ENCODE measurements at places on chromosomes 11 and 22.
A peak's percentile ranks its signal among the peaks of the same experiment; 100 is the strongest.

DNA sequence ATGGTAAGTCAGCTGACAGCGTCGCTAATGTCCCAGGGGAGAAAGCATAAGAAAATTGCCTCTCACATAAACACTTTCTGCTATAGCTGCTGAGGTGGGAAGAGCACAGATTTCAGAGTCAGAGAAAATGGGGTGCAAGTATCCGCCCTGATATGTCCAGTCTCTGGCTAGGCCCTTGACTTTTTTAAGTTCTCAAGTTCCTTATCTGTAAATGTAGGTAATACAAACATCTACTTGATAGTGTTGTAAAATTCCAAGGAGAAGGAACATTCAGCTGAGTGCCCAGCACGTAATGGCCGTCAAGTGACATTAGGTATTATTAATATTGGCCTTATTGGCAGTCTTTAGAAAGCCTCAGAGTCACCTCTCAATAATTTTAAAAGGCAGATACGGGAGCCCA, 143.6 kb downstream of the NTM start:
- no peak for DNase-seq

GRCh38 chr22:35622191-35622913, 5.2 kb upstream of the MB start:
- DNase-seq: no peak

GRCh38 chr11:132094598-132094997, 724.2 kb downstream of the NTM start:
- no peak for DNase-seq

DNA sequence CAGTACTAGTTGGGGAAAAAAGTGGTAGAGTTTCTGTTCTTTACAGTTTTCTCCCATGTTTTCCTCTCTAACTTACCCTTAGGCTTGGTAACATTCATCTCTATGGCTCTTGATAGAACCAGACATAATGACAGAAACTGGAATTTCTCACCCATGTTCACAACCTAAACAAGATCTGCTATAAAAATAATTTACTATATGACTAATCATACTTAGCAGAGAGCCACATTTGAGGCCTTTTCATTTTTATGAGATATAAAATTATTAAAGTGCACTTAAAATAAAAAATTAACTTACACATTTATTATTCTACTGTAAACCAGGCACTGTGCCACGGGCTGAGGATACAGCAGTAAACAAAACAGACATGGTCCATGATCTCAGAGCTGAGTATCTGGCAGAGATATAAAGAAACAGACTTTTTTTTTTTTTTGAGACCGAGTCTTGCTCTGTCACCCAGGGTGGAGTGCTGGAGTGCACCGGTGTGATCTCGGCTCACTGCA, 98.1 kb downstream of the GAB2 start:
- peak; percentile 36 for DNase-seq

GRCh38 chr22:36986242-36986821, 32.9 kb downstream of the TST start:
- peak; percentile 13 for DNase-seq

DNA sequence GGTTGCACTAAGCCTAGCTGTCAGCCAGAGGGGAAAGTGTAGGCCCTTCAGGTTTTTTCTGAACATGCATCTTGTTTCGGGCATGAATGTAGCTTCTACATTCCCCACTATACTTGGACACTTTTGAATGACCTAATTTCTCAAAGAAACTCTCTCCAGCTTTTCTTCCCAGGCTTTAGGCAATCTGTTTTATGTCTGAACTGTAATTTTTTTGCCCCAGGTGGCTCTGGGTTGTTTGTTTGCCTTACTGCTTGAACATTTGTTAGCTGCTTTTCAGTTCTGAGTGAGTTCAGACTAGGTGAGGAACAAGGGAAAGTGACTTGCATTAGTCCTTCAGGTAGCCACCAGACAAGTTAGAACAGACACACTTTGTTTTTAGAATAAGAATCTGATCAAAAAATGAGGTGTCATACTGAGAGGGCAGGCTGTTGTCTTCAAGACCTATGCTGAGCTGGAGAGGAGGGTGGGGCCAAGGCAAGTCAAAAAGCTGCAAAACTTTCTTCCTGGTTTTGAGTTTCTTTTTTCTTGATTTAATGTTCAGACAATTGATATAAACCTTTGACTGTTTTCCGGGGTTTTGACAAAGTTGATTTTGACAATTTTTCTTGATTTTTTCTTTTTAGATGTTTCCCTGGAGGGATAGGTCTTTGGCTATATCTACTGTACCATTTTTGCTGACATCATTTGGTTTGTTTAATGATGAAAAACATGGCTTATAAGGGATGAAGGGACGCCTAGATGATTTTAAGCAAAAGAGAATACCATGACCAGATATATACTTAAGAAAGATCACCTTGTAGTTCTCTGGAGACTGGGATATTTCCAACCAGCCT, 182.8 kb downstream of the WNT11 start:
- DNase-seq: no peak

- peak; percentile 33 for DNase-seq
Observed at GRCh38 chr22:19761725-19762567, 1.4 kb downstream of the TBX1 start.

GRCh38 chr11:122436188-122436555, 219.3 kb upstream of the UBASH3B start:
- DNase-seq: no peak

- no peak for DNase-seq
Observed at GRCh38 chr11:33718440-33718839, 17.8 kb downstream of the CD59 start.

DNA sequence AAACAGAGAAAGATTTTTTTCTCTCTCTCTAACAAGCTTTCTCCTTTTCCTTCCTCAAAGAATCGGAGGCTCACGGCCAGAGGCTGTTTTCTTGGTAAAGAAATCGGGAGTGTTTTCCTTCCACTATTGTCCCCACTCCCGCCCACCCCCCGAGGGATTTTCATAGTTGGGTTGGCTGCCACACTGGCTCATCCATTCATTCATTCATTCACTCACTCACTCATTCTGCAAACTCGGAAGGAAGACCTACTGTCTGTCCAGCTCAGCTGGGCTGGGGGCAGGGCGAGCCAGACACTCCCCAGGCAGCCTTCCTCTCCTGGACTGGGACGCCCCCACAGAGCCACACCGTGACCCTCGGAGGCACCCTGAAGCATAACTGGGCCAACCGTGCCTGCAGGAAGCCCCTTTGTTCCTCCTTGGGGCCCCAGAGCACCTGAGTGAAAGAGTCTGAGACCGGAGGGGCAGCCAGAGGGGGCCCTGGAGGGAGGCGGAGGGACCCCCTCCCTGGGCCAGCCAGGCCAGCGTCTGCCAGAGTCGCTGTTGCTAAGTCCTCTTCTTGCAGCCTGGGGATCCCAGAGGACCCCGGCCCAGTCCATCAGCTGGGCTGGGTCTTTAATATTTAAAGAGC, 17.0 kb downstream of the CDKN1C start:
- no peak for DNase-seq

DNA sequence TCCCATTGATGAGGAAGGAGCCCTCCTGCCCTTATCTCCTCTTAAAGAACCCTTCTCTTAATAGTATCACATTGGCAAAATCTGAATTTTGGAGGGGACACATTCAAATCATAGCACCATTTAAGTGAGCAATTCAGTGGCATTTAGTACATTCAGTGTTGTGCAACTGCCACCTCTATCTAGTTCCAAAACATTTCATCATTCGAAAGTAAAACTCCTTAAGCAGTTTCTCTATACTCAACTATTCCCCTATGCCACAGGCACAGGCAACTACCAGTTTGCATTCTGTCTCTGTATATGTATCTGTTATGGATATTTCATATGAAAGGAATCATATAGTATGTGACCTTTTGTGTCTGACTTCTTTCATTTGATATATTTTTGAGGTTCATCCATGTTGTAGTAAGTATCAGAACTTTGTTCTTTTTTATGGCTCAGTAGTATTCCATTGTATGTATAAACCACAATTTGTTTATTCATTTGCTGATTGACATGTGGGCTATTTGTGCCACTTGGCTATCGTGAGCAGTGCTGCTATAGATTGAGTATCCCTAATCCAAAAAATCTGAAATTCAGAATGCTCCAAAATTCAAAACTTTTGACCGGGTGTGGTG, 22.9 kb downstream of the FAR1 start:
- DNase-seq: no peak

GRCh38 chr11:112058103-112058502, 15.7 kb downstream of the PIH1D2 start:
- DNase-seq: peak; percentile 47

DNA sequence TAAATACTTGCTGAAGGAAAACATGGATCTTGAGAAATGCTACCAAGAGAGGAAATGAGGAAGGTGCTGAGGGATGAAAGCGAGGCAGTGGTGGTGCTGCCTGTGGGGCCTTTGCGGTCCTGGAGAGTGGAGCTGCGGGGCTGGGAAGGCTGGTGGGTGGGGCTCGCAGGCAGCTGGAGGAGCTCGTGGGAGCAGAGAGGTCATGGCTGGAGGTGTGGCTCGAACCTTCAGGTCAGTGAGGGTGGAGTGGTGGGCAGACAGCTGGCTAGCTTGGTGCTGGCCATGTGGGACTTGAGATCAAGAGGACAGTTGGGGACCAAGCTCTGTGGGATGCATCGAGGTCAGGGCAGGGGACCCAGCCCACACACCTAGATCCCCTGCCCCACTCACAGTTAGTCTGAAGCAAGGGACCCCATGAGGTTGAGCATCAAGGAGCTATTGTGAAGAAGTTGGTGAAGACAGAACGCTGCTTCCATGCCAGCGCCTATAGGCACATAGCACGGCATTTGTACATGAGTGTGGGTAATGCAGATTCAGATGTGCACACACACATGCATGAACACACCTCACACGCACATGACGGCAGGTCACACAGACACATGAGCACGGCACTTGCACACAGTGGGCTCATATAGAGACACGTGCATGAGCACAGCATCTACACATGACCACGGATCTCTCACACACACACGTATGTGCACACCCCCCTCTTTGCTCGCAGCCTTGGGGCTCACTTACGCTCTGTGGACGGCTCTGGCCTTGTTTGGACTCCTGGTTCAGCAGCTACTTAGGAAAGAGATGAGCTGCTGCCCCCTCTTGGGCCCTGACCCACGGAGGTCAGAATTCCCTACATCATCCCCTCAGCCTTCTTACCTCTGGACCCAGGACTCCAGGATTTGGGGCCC, 30.4 kb downstream of the SHANK3 start:
- DNase-seq: no peak

- no peak for DNase-seq
Observed at GRCh38 chr22:17874231-17874905, 100.1 kb upstream of the BID start.

- DNase-seq: peak; percentile 60
Observed at GRCh38 chr11:13923716-13924650, 38.5 kb upstream of the SPON1 start.

GRCh38 chr11:5564259-5565019, 16.1 kb upstream of the OR52H1 start:
- DNase-seq: no peak

DNA sequence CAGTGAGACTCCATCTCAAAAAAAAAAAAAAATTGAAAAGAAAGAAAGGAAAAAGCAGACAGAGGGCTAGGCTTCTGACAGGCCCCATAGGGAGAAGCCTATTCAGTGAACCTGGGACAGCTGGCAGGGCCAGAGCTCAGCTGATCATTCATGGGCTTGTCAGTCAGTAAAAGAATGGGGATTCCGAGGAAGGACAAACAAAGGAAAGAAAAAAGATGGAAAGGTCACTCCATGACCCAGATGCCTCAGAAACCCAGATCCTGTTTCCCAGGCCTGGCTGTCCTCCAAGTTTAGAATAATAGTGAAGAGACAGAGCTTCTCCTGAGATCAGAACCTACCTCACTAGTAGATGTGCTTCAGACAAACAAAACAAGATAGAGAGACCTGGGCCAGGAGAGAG, 34.3 kb upstream of the ASPHD2 start:
- DNase-seq: peak; percentile 47

- DNase-seq: no peak
Observed at GRCh38 chr22:47190957-47191670, 428.7 kb downstream of the TBC1D22A start.

DNA sequence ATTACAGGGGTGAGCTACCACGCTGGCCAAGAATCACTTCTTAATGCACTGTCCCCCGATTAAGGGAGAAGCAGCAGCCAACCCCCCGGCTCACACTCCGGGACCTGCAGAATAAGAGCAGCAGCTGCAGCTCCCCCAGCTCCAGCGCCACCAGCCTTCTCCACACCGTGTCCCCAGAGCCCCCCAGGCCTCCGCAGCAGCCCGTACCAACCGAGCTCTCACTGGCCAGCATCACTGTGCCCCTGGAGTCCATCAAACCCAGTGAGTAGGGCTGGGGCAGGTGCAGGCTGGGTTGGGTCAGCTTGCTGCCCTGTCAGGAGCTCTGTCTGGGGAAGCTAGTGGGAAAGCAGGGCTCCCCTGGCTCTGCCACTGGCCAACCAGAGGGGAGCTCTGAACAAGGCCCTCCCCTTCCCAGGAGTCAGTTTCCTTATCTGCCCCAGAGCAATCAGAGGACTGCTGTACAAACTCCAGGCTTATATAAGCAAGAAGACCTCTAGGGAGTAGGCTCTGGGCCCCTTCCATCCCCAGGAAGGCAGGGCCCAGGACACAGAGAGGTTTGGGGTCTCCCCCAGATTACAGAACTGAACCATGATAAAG, 8.5 kb upstream of the SH3BP1 start:
- no peak for DNase-seq

- DNase-seq: no peak
Observed at GRCh38 chr11:116838321-116839084, 1.1 kb upstream of the APOA1 start.

DNA sequence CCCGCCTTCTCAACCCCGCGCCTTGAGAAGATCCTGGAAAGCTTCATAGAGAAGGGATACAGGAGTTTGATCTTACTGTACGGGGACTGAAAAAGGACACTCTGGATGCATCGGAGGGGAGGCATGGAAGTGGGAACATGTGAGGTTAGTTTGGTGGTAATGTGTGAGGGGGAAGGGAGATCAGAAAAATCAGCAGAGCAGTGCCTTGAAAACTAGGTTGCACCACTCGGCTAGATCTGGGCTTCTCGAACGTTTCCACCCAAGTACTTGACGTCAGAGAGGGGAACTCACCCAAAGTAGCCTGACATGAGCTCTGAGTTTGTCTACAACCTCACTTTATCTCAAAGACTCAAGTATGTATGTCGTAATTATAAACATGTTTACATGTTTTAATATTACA, 14.5 kb downstream of the USP35 start:
- no peak for DNase-seq

DNA sequence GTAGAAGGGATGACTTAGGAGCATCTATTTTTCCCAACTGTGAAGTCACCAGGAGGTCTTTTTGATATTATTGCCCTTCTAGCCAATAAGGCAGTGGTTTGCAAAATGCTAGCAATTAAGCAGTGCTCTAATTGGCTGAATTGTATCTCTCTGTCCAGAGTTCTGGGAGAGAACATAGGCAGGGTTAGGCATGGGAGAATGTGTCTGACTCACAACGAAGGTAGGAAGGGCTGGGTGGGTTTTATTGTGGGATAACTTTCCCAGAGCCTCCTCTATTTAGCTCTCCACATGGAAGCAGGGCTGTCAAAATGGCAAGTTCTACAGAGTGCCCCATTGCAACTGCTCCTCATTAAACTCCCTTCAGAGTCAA, 415.9 kb upstream of the CADM1 start:
- DNase-seq: no peak

- no peak for DNase-seq
Observed at GRCh38 chr11:72314600-72315392, 70.8 kb upstream of the PHOX2A start.

GRCh38 chr22:17906978-17907747, 117.2 kb downstream of the MICAL3 start:
- DNase-seq: no peak

- DNase-seq: peak; percentile 90
Observed at GRCh38 chr22:19891317-19892256, 36.9 kb upstream of the GNB1L start.

GRCh38 chr11:131682373-131683015, 312.1 kb downstream of the NTM start:
- DNase-seq: no peak

- DNase-seq: no peak
Observed at GRCh38 chr22:31951194-31952093, 7.1 kb downstream of the YWHAH start.
